ENCODE measurements at places on chromosomes 16 and 17.

- no peak for DNase-seq
These were observed 2276.2 kb downstream of the TP53TG3F start for GRCh38 chr16:35735403-35736251.

DNA sequence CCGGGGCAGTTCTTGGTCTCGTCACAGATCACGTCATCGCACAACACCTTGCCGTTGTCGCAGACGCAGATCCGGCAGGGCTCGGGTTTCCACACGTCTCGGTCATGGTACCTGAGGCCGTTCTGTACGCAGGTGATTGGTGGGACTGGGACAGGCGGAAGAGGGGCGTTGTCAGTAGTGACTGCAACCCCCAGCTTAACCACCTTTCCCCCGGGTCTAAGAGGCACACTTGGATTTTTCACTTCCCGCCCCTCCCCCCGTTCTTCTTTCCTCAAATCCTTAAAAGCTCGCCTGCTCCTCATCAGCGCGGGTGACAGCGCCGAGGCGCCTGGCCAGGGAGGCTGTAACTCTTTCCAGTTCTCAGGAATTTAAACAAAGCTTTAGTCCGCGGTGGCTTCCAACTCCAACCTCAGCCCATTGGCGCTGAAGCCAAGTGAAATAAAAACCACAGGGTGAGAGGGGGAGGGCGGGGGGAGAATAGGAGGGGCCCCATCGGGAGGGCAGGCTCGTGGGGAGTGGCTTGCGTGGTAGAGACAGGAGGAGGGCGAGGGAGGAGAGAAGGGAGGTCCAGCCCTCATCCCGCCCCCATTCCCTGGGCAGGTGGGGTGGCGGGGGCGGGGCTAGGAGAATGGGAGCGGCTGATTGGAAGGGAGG is 1.5 kb downstream of the COL1A1 start:
- no peak for DNase-seq

DNA sequence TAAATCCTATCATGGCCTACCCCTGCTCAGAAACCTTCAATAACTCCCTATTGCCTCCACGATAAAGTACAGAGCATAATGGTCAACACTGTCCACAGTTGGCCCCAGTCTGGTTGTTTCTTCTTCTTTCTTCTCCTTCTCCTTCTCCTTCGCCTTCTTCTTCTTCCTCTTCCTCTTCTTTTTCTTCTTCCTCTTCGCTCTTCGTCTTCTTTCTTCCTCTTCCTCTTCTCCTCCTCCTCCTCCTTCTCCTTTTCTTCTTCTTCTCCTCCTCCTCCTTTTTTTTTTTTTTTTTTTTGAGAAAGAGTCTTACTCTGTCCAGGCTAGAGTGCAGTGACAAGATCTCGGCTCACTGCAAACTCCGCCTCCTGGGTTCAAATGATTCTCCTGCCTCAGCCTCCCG is 23.8 kb downstream of the MRM1 start:
- DNase-seq, result no peak

- DNase-seq, result no peak
These were observed 55.2 kb downstream of the CDH11 start for GRCh38 chr16:65066651-65067050.

GRCh38 chr17:57006040-57006439 is 28.1 kb downstream of the SCPEP1 start:
- DNase-seq, result no peak

GRCh38 chr17:39217734-39218369 is 7.9 kb downstream of the STAC2 start:
- no peak for DNase-seq

DNA sequence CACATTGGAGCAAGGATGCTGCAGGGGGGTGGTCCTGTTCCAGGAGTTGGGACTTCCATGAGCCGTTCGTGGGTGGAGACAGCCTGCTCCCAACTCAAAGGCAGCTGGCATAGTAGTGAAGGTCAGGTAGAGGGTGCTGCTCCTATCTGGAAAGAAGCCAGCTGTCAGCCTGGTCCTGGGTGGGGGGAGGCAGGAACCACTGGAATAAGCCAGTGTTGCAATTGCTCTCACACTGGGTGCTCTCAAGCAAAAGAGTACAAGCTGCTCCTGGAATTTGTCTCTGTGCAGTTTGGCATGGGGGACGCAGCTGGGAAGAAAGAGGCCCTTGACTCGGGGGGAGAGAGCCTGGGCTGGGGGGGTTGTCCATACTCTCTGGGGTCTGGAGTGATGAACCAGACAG is 8.7 kb downstream of the CACNG5 start:
- DNase-seq, result no peak

GRCh38 chr17:10618202-10618635 is 38.9 kb downstream of the MYH3 start:
- DNase-seq, result no peak

GRCh38 chr17:48043176-48043575 is 5.0 kb upstream of the NFE2L1 start:
- no peak for DNase-seq

DNA sequence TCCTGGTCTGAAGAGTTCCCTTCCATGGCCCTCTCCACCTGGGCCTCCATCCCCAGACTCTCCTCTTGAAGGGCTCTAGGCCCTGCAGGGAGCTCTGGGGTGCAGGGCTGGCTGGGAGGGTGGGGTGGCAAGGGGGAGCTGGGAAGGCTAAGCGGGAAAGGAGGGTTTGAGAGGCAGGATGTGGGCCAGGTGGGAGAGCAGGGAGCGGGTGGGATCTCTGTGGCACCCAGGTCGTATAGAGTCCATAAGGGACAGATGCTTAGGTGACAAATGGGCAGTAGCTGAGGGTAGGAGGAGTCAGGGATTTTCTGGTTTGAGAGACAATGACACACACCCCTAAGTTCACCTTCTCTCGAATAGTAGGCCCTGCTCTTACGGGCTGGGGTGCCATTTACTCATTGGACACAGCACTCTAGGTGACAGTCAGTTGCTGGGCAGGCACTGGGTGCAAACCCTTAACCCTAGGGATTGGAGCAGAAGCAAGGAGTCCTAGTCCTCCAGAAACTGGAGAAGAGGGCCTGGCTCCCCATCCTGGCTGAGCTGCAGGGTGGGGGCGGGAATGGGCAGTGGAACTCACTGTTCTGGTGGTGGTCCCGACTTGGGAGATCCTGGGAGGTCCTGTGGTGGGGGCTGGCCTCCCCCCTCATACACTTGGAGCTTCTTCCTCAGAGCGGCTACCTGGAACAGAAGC is 15.3 kb downstream of the KIF18B start:
- DNase-seq, result no peak

- DNase-seq, result no peak
These were observed at the start of gene ADAD2 for GRCh38 chr16:84190731-84191388. Gene ADAD2, plus strand, starts transcription at chr16:84191157. Its CDS starts 74 bp downstream, at chr16:84191231.

DNA sequence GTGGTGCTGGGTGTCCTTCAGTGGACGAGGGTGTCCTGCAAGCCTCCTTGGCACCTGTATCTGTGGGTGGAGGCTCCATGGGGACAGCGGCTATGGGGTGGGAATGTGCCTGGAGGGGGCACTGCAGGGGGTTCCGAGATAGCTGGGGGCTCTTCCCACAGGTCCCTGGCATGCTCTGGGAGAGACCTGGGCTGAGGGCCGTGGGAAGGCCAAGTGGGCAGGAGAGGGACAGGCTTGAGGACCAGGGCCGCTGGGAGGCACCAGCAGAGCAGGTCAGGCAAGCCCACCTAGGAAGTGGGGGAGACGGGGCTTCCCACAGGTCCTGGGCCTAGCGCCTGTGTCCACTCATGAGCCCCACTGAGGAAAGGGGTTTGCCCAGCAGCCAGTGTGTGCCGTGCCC is 9.7 kb downstream of the LRRC75A start:
- no peak for DNase-seq

- no peak for DNase-seq
These were observed 142.3 kb upstream of the ZFHX3 start for GRCh38 chr16:73190256-73190655.

- DNase-seq, result no peak
These were observed 11.2 kb upstream of the HNF1B start for GRCh38 chr17:37756051-37756450.

DNA sequence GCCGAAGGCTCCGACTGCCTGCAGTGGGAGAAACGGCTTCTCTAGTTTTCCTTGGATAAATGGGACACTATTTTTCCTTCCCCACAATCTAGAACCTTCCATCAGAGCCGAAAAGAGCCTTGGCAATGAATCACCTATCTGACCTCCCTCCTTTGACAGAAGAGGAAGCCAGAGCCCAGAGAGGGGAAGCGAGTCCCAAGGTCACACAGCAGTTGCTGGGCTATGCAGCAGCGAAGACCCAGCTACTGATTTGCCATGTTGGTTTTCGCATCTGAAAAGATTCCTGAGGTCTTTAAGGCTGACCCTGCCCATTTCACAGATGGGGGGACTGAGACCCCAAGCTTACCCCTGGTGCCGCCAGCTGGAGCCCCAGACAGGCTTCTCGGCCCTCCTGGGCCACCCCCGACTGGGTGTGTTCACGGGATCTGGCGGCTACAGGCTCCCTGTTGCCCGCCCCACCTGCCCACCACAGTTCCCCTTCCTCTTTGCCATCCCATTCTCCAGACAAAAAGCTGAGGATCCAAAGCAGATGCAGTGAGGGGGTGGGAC is 45.9 kb downstream of the RAI1 start:
- no peak for DNase-seq

DNA sequence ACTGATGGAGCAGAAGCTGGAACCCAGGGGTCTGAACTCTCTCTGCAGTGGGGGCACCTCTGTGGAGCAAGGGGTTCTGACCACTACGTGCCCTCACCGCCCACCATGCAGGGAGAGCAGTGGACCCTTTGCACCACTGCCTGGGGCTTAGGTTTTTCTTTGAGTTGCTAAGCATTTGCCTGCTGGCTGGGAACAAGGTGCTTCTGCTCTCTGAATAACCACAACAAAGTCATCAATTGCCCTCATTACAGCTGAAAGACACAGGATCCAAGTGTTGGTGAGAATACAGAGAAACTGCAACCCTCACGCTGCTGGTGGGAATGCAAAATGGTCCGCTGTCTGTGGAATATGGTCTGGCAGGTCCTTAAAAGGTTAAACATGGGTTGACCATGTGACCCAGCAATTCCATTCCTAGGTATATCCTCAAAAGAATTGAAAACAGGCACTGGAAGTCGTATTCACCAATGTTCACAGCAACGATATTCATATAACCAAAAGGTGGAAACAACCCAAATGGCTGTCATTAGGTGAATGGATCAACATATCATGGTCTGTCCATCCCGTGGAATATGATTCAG is 22.8 kb downstream of the NLRC3 start:
- no peak for DNase-seq

- no peak for DNase-seq
These were observed 313.7 kb downstream of the SEC14L1 start for GRCh38 chr17:77454242-77455095.

DNA sequence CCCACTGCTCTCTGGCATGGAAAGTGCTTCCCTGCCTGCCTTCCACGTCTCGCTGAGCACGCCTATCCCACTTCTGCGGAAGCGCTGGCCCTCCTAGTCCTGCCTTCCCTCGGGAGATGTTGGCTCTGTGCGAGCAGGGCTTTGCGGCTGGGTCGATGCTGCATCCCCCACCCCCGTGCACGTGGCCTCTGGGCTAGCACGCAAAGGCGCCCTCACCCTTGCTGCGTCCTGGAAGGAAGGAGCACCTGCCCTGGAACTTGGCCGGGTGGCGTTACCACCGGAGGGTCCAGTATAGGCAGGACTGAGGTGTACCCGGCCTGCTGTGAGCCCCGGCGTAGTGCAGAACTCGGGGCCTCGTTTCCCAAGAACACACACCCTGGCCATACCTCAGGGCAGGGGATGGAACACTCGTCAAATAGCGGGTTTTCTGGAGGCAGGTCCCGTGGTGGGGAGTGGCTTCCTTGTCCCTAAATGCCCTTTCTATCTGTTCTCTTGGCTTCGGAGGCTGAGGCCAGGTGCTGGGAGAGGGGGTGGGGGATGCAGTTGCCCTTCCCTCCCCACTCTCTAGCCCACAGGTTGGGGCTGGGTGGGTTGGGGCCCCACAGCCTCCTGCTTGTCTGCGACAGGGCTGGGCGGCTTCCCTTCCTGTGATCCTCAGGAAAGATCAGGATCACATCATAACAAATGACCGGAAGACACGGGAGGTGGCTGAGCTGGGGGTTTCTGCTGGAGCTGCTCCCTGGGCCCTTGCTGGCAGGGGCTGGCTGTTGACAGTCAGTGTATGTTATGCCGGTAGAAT is 17.4 kb downstream of the BAIAP2 start:
- DNase-seq, result no peak

Data from cortex of kidney (tissue), 1 donor.